ENCODE measurements at places on chromosomes 2 and 18. TPM values are rescaled to one million over a fixed set of nuclear protein-coding genes. Genes with fewer than 3 reads are reported as not detected.
A peak's percentile ranks its signal among the peaks of the same experiment; 100 is the strongest.

- peaks cover 13% of the 10 kb centered on the region for H3K27me3 ChIP-seq
- H3K4me3 ChIP-seq: no peak overlapping the region
- no peak for DNase-seq
- no peaks in the 10 kb centered on the region for H3K4me1 ChIP-seq
- H3K36me3 ChIP-seq: no peaks in the 10 kb centered on the region
- H3K27ac ChIP-seq: no peak overlapping the region
Measured at GRCh38 chr2:234680688-234681619, 184.1 kb upstream of the ARL4C start.

DNA sequence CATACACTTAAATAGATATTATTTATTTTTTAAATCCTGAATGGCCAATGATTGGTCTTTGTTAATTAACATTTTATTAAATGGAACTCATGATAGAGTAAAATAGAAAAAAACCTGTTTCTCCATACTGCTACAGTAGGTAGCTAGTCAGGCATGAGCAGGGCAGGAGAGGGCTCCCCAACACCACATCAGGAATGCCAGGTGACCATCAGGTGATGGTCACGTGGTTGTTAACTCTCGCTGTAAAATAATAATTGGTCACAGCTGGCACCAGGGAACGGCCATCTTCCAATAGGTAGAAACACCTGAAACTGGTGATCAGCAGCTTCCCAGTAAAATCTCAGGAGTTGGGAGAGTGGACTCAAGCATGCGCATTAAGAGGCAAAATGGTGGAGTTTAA lies 172.2 kb downstream of the MEIS1 start:
- H3K4me3 ChIP-seq: no peak overlapping the region
- no peak overlapping the region for H3K27ac ChIP-seq
- H3K36me3 ChIP-seq: no peaks in the 10 kb centered on the region
- no peaks in the 10 kb centered on the region for H3K27me3 ChIP-seq
- H3K4me1 ChIP-seq: no peaks in the 10 kb centered on the region

- no peak overlapping the region for H3K4me3 ChIP-seq
- H3K27me3 ChIP-seq: peaks cover 17% of the 10 kb centered on the region
- no peaks in the 10 kb centered on the region for H3K4me1 ChIP-seq
- DNase-seq: no peak
- no peaks in the 10 kb centered on the region for H3K36me3 ChIP-seq
Measured at GRCh38 chr2:201580486-201580885, 62.8 kb downstream of the TMEM237 start.

The ANKMY1 gene
- 31.5 TPM for total RNA-seq

DNA sequence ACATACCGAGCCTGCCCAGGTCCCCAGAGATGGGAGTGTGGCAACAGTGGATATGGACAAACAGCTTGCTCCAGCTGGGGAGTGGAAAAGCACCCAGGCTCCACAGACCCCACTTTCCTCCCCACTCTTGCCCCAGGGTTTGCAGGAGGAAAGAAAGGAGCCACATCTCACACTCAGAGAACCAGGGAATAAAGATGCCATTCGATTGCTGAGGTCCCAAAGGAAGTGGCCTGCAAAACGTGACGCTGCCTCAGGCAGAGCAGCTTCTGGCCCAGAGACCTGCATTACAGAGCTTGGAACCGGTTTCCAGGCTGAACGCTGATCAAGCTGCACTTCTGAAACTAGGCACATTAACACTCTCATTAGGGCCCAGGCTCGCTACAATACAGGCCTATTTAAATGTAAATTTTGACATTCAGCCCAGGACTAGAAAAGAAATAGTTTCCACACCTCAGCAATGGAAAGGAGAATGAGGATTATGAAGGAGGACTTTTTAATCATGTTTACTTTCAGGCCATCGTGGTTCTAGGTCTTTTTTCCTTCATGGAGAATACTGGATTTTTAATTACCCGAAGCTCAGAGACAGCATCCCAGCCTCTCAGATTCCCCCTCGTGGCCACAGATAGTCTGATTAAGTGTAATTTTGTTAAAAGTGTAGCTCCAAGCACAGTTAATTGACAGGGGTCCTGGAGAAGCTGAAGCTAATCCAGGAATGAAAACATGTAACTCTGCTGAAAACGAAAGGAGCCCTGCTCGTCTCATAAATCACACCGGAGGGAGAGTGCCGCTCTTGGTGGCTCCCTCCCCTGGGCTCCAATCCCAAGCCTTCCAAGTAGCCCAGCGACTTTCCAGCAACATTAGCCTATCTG lies 221.3 kb upstream of the RAB6C start:
- no peak overlapping the region for H3K27ac ChIP-seq
- H3K4me1 ChIP-seq: no peaks in the 10 kb centered on the region
- H3K27me3 ChIP-seq: no peaks in the 10 kb centered on the region

The C2orf80 gene
- total RNA-seq: not detected

- no peak overlapping the region for H3K27ac ChIP-seq
- H3K36me3 ChIP-seq: no peaks in the 10 kb centered on the region
- DNase-seq: no peak
- no peaks in the 10 kb centered on the region for H3K4me1 ChIP-seq
Measured at GRCh38 chr2:123720760-123721159, 304.3 kb upstream of the CNTNAP5 start.

DNA sequence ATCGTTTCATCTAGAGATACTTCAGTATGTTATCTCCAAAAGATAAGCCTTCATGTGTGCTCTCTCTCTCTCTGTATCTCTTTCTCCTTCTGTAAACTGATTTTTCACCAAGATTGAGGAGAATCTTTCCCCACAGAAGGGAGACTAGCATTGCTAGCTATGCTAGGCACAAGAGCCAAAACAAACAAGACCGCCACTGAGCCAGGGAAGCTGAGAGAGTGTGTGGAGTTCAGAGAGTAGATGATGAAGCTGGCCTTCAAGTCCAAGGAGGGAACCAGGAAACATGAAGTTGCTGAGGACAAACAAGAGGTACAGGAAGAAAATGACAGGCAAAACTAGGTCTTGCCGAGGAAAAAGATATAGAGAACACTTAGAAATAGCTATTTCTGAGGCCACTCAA lies 23.4 kb downstream of the DAPL1 start:
- H3K36me3 ChIP-seq: no peaks in the 10 kb centered on the region
- H3K4me1 ChIP-seq: no peaks in the 10 kb centered on the region
- no peak overlapping the region for H3K27ac ChIP-seq
- H3K27me3 ChIP-seq: peaks cover 7% of the 10 kb centered on the region
- DNase-seq: no peak
- no peak overlapping the region for H3K4me3 ChIP-seq

The IL1R1 gene
- total RNA-seq: 1.5 TPM

DNA sequence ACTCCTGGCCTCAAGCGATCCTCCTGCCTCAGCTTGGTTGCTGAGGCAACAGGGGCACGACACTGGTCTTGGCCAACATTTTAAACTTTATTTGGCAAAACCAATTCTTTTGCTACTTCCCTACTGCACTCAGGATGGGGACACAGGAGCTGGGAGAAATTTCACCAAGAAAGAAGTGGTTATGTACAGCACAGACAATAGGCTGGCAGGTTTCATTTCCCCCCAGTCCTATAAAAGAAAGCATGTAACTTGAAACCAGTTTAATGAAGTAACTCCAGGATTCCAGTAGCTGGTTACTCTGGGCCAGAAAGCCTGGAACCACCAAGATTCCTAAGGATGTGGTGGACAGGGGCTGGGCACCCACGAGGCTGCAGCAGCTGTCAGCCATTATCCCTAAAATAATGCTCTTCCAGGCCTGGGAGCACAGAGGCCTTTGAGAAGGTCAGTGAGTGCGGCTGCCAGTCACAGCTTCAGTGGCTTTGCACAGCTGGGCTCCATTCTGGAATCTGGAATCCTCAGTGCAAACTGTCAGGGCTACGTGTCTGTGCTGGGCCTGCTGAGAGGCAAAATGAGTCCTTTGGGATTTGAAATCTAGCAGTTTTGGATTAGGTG lies 142.3 kb upstream of the ITGA6 start:
- H3K4me3 ChIP-seq: no peak overlapping the region
- peaks cover 6% of the 10 kb centered on the region for H3K27me3 ChIP-seq
- H3K4me1 ChIP-seq: peaks cover 7% of the 10 kb centered on the region
- H3K27ac ChIP-seq: no peak overlapping the region
- no peaks in the 10 kb centered on the region for H3K36me3 ChIP-seq
- no peak for DNase-seq

GRCh38 chr2:177582000-177582399 lies 189.4 kb downstream of the AGPS start:
- H3K27me3 ChIP-seq: peaks cover 1% of the 10 kb centered on the region
- no peak for DNase-seq
- no peaks in the 10 kb centered on the region for H3K4me1 ChIP-seq
- no peak overlapping the region for H3K27ac ChIP-seq
- H3K36me3 ChIP-seq: no peaks in the 10 kb centered on the region
- H3K4me3 ChIP-seq: no peak overlapping the region

- peak overlapping the region; percentile 89 for H3K4me3 ChIP-seq
- peak overlapping the region; percentile 91 for H3K27ac ChIP-seq
- H3K36me3 ChIP-seq: peaks cover 26% of the 10 kb centered on the region
- no peak for DNase-seq
Measured at GRCh38 chr18:63421514-63421913, 762 bp downstream of the VPS4B start.

DNA sequence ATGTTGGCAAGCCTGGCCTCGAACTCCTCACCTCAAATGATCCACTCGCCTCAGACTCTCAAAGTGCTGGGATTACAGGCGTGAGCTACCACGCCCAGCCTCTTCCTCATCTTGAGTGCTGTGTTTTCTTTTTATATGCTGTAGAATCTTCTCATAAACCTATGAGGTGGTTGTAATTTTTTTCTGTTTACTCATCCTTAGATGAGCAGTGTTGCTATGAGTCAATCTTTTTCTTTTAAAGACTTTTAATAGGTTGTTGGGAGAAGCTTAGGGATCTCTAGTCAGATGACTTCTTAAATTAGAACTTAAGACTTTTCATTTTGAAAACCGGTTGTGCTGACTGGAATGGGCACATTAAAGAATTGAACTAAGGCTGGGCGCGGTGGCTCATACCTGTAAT lies 8.7 kb upstream of the AAK1 start:
- H3K27ac ChIP-seq: peak overlapping the region; percentile 59
- no peak overlapping the region for H3K4me3 ChIP-seq
- peaks cover 52% of the 10 kb centered on the region for H3K4me1 ChIP-seq
- H3K27me3 ChIP-seq: no peaks in the 10 kb centered on the region
- no peaks in the 10 kb centered on the region for H3K36me3 ChIP-seq

DNA sequence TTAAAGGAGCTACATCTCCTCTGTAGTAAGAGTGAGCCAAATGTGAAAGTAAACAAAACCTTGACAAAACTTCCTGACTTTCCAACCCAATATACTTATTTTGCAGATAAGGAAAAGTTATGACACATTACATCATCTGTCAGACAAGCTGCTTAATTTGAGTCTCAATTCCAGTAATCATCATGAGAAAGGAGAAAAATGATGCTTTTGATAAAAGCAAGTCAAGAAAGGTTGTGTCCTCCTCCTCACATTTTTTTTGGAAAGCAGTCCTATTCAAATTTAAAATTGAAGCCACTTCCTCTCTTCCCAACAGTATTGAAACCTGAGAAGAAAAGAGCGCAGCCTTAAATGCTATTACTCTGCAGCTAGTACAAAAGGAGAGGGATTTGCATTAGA lies 519.6 kb downstream of the LRP1B start:
- H3K4me3 ChIP-seq: no peak overlapping the region
- H3K27me3 ChIP-seq: no peaks in the 10 kb centered on the region
- DNase-seq: no peak
- no peaks in the 10 kb centered on the region for H3K36me3 ChIP-seq
- no peaks in the 10 kb centered on the region for H3K4me1 ChIP-seq

The DNAJC5G gene
- total RNA-seq: not detected

DNA sequence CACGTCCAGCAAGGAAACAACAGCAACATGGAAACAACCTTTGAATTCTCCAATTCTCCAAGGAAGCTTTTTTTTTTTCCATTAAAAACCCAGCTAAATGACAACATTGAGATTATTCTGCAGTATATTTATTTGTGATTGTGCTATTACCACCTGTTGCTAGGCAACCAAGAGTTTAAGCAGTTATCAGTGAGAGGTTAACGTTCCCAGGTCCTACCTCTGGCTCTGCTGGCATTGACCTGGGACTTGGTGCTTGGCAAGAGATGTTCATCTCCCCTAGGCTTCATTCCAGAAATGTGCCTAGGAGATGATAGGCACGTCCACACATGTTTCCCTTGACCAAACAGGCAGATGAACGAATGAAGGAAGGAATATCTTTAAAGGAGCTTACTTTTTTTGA lies 157.0 kb downstream of the TDRD15 start:
- no peaks in the 10 kb centered on the region for H3K36me3 ChIP-seq
- H3K27me3 ChIP-seq: no peaks in the 10 kb centered on the region
- no peak overlapping the region for H3K27ac ChIP-seq

The LOXHD1 gene
- total RNA-seq: not detected

DNA sequence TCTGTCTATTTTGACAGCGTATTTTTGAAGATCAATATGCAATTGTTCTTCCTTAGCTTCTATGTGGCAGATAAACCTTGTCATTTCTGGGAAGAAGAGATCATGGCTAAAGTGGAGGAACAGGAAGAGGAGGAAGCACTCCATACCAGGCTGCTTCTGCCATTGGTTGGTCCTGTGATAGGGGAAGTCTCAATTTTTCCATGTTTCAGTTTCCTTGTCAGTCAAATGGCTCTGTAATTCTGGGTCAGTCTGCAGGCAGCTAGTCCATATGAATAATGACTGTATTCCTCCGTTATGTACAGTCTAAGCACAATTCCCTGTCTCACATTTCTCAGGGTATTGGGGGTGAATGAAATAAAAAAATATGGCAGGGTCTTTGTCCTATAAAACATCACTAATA lies 277.6 kb upstream of the CXCR4 start:
- H3K36me3 ChIP-seq: no peaks in the 10 kb centered on the region
- no peak overlapping the region for H3K4me3 ChIP-seq
- no peak overlapping the region for H3K27ac ChIP-seq
- H3K4me1 ChIP-seq: peaks cover 21% of the 10 kb centered on the region
- no peak for DNase-seq

The IL1F10 gene
- total RNA-seq: not detected

GRCh38 chr2:200042102-200042735 lies 86.8 kb downstream of the MAIP1 start:
- H3K27ac ChIP-seq: no peak overlapping the region
- H3K4me3 ChIP-seq: no peak overlapping the region

The DYNAP gene
- total RNA-seq: not detected

The MRPL30 gene
- total RNA-seq: 21.1 TPM

The KLHL41 gene
- not detected for total RNA-seq

The MATN3 gene
- not detected for total RNA-seq

DNA sequence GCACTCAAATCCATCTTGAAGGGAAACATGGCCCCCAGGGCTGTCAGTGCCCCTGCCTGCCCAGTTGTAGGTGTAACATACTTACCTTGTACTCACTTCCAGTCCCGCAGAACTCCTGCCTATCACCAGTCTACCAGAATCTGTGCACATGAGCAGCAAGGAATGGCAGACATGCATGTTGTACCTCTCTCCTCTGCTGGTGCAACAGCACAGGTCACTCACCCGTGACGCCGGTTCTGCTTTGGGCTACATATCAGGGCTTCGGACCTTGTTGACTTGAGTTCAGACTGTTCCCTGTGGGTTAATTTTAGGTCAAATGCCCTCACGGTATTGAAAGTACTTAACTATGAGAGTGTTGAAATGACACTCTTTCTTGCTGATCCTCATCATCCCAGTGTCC lies 215.7 kb downstream of the TPGS2 start:
- no peak overlapping the region for H3K4me3 ChIP-seq
- H3K36me3 ChIP-seq: no peaks in the 10 kb centered on the region
- no peaks in the 10 kb centered on the region for H3K4me1 ChIP-seq

- no peak for DNase-seq
- H3K27me3 ChIP-seq: no peaks in the 10 kb centered on the region
- H3K4me1 ChIP-seq: peaks cover 41% of the 10 kb centered on the region
- no peak overlapping the region for H3K4me3 ChIP-seq
Measured at GRCh38 chr2:98705333-98705617, 25.7 kb downstream of the MGAT4A start.

The KCNE4 gene
- not detected for total RNA-seq

- no peak overlapping the region for H3K27ac ChIP-seq
- H3K27me3 ChIP-seq: no peaks in the 10 kb centered on the region
- no peaks in the 10 kb centered on the region for H3K4me1 ChIP-seq
- H3K36me3 ChIP-seq: no peaks in the 10 kb centered on the region
- H3K4me3 ChIP-seq: no peak overlapping the region
Measured at GRCh38 chr2:32246911-32247310, 17.8 kb downstream of the NLRC4 start.
